ENCODE measurements at places on chromosomes 11 and 22. TPM values are rescaled to one million over a fixed set of nuclear protein-coding genes. Genes with fewer than 3 reads are reported as not detected.

- no peak for DNase-seq
These were observed 66.1 kb downstream of the PANX1 start for GRCh38 chr11:94194712-94195111.

DNA sequence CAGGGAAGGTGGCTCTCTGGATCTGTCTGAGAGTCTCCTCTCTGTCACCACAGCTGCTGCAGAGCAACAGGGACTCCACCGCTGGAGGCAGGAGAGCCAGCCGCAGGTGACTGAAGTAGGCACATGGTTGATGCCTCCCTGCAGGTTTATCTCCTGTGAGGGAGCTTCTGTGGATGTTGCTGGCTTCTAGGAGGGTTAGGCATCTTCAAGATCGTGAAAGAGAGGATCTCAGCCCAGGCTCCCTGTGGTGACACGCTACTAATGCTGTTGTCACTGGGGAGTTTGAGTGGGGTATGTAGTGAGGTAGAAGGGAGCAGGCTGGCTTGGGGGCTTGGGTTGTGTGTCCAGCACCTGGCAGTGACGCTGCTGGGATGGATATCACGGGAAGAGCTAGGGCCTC, 34.1 kb downstream of the DAGLA start:
- DNase-seq, result no peak

DNA sequence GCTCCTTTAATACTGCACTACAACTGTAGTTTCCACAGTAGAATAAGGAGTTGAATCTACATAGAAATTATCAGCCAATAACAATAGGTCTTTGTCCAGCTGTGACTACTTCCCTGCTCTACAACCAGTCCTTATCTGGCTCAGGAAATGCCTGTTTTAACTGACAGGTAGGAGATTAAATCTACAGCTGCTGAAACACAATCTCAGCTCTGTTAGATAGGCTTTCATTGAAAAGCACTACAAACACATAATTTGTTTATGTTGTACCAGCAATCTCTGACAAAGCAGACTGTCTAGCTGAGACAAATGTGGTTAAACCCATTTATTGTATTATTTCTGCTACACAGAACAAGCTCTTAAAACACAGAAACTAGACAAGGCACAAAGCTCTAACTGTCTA, 230.0 kb downstream of the SOX6 start:
- no peak for DNase-seq

DNA sequence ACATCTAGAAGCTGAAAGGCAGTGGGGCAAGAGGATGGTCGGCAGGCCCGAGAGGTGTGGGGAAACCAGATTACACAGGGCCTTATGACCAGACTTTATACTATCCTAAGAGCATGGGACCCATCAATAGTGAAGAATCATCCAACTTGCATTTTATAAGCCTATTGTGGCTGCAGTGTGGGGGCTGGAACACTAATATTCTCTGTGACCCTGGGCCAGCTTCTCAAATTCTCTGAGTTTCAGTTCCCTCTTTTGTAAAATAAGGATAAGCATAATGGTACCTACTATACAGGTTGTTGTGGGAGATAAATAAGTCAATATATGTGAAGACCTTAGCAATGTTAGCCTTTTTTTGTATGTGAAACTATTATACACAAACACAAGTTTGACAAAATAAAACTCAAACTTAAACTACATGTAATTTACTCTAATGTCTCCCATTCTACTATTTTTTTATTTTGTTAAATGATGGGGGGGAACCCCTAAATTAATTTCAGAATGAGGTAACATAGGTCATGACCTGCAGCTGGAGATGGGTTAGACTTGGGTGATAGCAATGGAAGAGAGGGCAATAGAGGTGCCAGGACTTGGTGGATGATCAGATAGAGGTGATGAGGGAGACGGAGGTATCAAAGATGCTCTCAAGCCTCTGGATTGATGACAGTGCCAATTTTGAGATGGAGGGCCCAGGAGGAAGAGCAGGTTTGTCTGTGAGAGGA, 30.1 kb downstream of the SMCO4 start:
- no peak for DNase-seq

DNA sequence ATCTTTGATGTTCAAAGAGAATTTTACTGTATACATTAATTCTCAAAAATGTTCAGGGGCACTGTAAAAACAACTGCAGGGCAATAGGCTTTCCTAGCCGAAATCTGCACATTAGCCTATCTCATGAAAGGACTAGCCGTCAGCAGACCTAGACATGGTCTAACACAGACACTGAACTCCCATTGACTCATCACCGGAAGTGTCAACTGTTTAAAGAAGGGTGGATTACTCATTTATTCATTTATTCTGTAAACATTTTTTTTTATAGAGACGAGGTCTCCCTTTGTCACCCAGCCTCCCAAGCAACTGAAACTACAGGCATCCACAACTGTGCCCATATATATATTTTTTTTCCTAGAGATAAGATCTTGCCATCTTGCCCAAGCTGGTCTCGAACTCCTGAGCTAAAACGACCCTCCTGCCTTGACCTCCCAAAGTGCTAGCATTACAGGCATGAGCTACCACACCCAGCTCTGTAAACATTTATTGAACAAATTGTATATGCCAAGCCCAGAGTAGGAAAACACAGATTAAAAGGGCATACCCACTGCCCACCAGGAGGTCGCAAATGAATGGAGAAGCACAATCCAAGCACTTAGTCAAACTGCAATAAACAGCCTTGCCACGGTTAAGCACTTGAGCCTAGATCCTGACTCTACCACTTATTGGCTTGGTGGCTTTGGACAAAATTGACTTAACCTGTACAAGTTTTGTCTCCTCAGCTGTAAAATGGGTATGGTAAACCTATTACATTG, 26.6 kb downstream of the RAB30 start:
- peak; percentile 82 for DNase-seq

The EMID1 gene
- 15.9 TPM for total RNA-seq

The SCN3B gene
- 8.5 TPM for total RNA-seq

Data from dermis microvascular lymphatic vessel endothelial cell (primary cell).